ENCODE measurements at places on chromosomes 1 and 21. TPM values are rescaled to one million over a fixed set of nuclear protein-coding genes. Genes with fewer than 3 reads are reported as not detected.

RAB7B gene
- total RNA-seq = 5.2 TPM

OR2M4 gene
- not detected for total RNA-seq

TDRD10 gene
- total RNA-seq = not detected

MX1 gene
- 0.61 TPM for total RNA-seq

PGLYRP4 gene
- not detected for total RNA-seq

DNA sequence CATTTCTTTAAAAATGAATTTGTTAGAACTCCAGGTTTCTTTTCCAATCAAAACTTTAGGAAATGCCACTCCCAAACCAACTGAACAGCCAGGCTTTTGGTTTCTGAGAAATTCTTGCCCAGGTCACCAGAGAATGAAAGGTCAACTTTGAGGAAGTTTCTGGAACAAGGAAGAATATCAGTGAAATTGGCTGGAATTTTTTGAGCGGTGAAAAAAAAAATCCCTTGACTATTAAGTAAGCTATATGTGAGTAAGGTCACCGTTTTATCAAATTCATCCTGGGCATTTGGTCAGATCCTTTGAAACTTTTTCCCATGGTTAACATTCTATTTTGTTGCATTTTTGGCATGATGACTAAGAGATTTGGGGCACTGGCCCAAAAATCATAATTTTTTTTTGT is 469.3 kb downstream of the LTN1 start:
- no peak overlapping the region for H3K27ac ChIP-seq
- H3K36me3 ChIP-seq = peaks cover 9% of the 10 kb centered on the region
- peaks cover 43% of the 10 kb centered on the region for H3K4me1 ChIP-seq
- H3K27me3 ChIP-seq = no peaks in the 10 kb centered on the region
- no peak for DNase-seq

GRCh38 chr1:22662318-22662717 is 9.3 kb downstream of the C1QB start:
- H3K36me3 ChIP-seq = no peaks in the 10 kb centered on the region
- H3K4me1 ChIP-seq = no peaks in the 10 kb centered on the region
- DNase-seq = peak; percentile 20
- H3K4me3 ChIP-seq = no peak overlapping the region
- no peak overlapping the region for H3K27ac ChIP-seq
- H3K27me3 ChIP-seq = peaks cover 50% of the 10 kb centered on the region

- DNase-seq = no peak
- H3K4me1 ChIP-seq = peaks cover 41% of the 10 kb centered on the region
- no peak overlapping the region for H3K4me3 ChIP-seq
- no peaks in the 10 kb centered on the region for H3K36me3 ChIP-seq
- H3K27ac ChIP-seq = no peak overlapping the region
Measured at GRCh38 chr1:7248549-7249199, 463.4 kb downstream of the CAMTA1 start.

GRCh38 chr1:92882819-92883218 is 51.0 kb downstream of the RPL5 start:
- no peak for DNase-seq
- peaks cover 14% of the 10 kb centered on the region for H3K4me1 ChIP-seq
- no peak overlapping the region for H3K4me3 ChIP-seq
- H3K27ac ChIP-seq = no peak overlapping the region

DNA sequence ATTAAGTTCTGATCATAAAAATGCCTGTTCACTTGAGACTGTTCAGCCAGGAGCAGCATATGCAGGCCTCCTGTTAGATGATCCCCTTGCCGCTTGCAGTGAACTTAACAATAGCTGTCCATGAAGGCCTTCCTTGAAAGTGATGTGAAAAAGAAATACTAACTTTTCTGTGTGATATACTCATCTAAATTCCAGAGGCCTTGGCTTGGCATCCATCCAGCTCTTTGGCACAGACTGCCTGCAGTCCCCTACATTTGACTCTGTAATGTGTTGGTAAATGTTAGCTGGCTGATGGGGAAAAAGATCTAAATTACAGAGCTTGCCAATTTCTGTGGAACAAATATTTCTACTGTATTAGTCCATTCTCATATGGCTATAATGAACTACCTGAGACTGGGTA is 73.7 kb downstream of the KCNK2 start:
- no peak for DNase-seq
- peaks cover 11% of the 10 kb centered on the region for H3K36me3 ChIP-seq
- peaks cover 88% of the 10 kb centered on the region for H3K4me1 ChIP-seq

DNA sequence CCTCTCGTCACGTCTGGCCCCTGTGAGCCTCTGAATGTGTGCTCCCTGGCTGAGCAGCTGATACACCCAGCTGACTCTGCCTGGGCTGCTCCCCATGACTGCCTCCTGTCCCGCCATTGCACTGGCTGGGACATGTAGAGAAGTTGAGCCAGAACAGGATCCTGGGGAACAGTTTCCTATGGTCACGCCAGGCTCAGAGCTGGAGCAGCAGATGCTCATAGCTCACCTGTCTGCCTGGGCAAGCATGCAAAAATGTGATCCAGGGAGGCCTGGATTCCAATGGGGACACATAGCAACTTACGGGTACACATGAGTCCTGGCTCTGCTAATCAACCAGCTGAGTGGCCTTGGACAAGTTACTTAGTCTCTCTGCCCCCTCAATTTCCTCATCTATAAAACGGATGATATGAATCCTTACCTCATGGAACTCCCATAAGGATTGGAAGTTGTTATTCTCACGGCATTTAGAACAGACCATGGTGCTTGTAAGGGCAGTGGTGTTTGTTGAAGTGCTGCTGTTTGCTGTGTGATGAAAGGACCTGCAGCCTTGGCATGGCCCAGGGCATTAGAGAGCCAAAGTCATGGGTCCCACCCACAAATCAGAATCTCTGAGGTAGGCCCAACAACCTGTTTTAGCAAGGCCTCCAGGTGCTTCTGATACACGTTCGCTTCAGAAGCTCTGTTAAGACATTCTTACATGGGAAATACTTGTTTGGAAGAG is 150.3 kb upstream of the VANGL1 start:
- H3K4me1 ChIP-seq = peaks cover 49% of the 10 kb centered on the region
- no peak for DNase-seq
- peak overlapping the region; percentile 88 for H3K27ac ChIP-seq
- H3K4me3 ChIP-seq = no peak overlapping the region
- peaks cover 1% of the 10 kb centered on the region for H3K27me3 ChIP-seq

- no peak overlapping the region for H3K27ac ChIP-seq
- DNase-seq = no peak
- H3K4me3 ChIP-seq = no peak overlapping the region
- peaks cover 15% of the 10 kb centered on the region for H3K27me3 ChIP-seq
- peaks cover 24% of the 10 kb centered on the region for H3K4me1 ChIP-seq
Measured at GRCh38 chr21:38968887-38969543, 163.3 kb downstream of the ETS2 start.

- peaks cover 67% of the 10 kb centered on the region for H3K4me1 ChIP-seq
- H3K36me3 ChIP-seq = peaks cover 38% of the 10 kb centered on the region
- peak within 1 kb of the TSS; percentile 100 for H3K27ac ChIP-seq
- DNase-seq = peak; percentile 97
Measured at GRCh38 chr1:153626904-153627714, at the start of gene S100A13. TSS of gene S100A13 (minus strand) at chr1:153627505. CDS start at chr1:153626472, 1,033 bp downstream.

- peaks cover 23% of the 10 kb centered on the region for H3K4me1 ChIP-seq
- DNase-seq = no peak
- H3K27ac ChIP-seq = no peak overlapping the region
- H3K36me3 ChIP-seq = no peaks in the 10 kb centered on the region
- H3K27me3 ChIP-seq = peaks cover 2% of the 10 kb centered on the region
Measured at GRCh38 chr1:115555446-115555845, 86.3 kb upstream of the VANGL1 start.

DNA sequence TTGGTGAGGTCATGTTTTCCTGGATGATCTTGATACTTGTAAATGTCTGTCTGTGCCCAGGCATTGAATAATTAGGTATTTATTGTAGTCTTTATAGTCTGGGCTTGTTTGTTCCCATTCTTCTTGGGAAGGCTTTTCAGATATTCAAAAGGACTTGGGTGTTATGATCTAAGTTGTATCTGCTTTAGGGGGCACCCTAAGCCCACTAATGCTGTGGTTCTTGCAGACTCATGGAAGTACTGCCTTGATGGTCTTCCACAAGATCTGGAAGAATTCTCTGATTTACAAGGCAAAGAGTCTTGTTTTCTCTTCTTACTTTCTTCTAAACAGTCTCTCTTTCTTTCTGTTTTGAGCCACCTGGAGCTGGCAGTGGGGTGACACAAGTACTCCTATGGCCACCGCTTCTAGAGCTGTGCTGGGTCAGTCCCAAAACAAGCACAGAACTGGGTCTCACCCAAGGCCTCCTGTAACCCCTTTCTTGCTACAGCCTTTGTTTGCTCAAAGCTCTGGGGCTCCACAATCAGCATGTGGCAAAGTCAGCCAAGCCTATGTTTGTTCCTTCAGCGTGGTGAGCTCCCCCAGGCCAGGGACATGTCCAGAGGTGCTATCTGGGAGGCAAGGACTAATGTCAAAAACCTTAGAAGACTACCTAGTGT is 12.6 kb downstream of the VN1R5 start:
- no peaks in the 10 kb centered on the region for H3K27me3 ChIP-seq
- H3K4me1 ChIP-seq = peaks cover 9% of the 10 kb centered on the region
- H3K27ac ChIP-seq = no peak overlapping the region
- no peak for DNase-seq
- no peaks in the 10 kb centered on the region for H3K36me3 ChIP-seq

DNA sequence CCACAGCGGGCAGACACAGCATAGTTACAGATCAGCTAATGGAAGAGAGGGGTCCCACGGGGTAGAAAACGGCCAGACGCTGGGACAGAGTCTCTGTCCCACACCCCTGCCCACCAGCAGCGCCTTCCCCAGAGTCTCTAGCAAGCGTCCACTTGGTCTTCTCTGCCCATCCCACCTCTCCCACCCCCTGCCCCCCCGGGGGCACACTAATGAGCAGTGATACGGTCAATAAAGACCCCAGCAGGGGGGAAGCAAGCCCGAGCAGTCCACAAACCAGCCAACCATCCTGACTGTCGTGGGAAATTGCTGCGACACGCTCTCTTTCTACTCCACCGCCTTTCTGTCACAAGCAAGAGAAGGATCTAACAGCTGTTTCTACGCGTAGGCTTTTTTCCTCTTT is 374.7 kb downstream of the NPHP4 start:
- DNase-seq = no peak
- H3K27ac ChIP-seq = no peak overlapping the region
- H3K27me3 ChIP-seq = no peaks in the 10 kb centered on the region
- H3K4me3 ChIP-seq = no peak overlapping the region
- H3K36me3 ChIP-seq = 0 out of 2 replicates have a peak, but pooled peaks cover 4% of the 10 kb centered on the region

GRCh38 chr1:2271211-2271721 is 43.1 kb downstream of the SKI start:
- no peaks in the 10 kb centered on the region for H3K36me3 ChIP-seq
- no peak for DNase-seq
- no peak overlapping the region for H3K4me3 ChIP-seq
- peaks cover 15% of the 10 kb centered on the region for H3K4me1 ChIP-seq

DNA sequence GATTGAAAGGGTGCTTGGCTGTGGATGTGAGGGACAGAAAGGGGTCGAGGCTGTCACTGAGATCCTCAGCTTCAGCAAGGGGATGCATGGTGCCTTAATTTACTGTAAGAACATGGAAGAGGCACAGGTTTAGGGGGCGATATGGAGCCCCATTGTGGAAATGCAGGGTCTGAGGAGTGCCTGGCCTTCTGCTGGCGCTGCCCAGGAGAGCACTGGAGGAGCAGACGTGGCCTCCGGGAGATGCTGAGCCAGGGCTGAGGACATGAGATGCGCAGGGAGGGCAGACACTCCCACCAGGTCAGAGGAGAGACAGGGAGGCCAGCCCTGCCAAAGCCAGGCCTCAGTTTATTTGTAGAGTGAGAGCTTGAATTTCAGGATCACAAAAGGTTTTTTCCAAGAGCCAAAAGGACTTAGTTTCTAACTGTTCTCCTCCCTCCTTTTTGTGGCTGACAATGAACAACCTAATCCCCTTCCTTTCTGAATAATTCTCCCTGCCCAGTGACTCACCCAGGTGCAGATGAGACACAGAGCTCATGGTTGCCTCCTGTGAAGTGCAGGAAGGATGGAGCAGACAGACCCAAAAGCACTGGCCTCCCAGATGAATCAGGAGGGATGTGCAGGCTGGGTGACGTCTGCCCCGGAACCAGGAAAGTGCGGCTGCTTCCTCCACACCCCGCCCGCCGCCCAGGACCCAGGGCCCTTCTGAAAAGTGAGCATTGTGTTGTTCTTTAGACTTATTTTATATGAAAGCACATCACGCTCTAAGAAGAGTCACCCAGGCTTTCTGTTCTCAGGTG is 73.0 kb upstream of the TMPRSS2 start:
- H3K36me3 ChIP-seq = peaks cover 5% of the 10 kb centered on the region
- no peak overlapping the region for H3K4me3 ChIP-seq
- H3K27ac ChIP-seq = no peak overlapping the region
- no peaks in the 10 kb centered on the region for H3K4me1 ChIP-seq

DNA sequence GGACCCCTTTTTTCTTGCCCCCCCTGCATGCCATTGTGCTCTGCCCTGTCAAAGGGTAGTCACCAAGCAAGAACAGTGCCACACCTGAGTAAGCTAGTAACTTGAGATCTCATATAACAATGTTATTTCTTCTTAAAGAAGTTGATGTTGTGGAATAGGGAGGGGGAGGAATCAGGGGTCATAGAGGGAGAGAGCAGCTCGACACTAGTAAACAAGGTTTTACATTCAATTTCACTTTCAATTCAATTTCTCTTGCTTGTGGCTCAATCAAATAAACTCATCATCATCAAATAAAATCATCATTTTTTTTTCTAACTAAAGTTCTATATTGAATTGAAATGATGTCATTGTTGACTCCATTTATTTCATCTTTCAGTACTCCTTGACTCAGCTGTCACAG is 106.4 kb downstream of the CRB1 start:
- H3K4me3 ChIP-seq = no peak overlapping the region
- DNase-seq = no peak
- no peak overlapping the region for H3K27ac ChIP-seq

DNA sequence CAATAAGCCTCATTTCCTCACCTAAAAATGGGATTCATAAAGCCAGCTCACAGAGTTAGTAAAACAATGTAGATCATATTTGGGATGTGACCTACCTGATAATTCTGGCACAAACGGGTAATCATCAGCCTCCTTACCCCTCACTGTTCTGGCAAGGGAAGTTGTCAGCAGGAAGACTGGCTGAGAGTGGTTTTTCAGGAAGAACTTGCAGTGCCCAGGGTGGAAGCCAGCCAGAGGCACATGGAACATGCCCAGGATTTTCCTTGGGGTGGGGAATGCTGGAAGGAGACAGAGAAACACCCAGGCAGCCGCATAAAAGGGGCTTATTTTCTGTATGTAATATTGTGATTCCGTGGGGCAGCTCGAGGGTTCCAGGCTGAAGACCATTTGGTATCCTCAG is 7.7 kb upstream of the SLC5A9 start:
- H3K27me3 ChIP-seq = no peaks in the 10 kb centered on the region
- no peak overlapping the region for H3K27ac ChIP-seq
- no peaks in the 10 kb centered on the region for H3K4me1 ChIP-seq
- H3K4me3 ChIP-seq = no peak overlapping the region
- H3K36me3 ChIP-seq = peaks cover under 1% of the 10 kb centered on the region
- DNase-seq = no peak

All from HFFc6 (cell line).